BE2C (cell line): ENCODE measurements at places on chromosomes 12 and 14.
A peak's percentile ranks its signal among the peaks of the same experiment; 100 is the strongest.

DNA sequence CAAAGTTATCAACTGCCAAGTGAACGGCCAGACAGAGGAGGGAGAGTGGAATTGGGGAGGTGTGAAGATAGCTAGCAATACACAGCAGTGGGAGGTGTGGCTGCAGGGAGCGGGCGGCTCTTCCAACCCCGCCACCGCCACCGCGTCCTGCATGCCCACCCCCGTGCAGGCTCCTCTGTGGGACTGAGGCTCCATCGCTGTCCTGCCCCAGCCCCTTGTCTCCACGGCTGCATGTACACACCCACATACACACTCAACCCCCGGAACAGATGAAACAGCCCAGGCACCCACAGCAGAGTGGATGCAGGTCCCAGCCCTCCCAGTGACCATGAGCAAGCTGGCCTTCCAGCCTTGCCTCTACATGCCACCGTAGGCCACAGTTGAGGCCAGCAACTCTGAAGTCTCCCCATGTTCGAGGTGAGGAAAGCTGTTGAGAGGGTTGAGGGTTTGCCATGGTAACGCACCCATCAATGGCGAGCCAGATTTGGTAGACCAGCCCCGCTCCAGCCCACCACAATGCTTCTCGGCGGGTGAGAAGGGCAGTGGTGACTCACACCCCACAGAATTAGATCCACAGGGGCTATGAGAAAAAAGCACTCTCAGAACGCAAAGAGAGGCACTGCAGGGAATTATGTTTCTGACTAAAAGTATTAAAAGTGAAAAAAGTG lies 39.3 kb downstream of the PITPNM2 start:
- DNase-seq = no peak

- no peak for DNase-seq
Measured at GRCh38 chr14:66758031-66758613, 250.2 kb downstream of the GPHN start.

DNA sequence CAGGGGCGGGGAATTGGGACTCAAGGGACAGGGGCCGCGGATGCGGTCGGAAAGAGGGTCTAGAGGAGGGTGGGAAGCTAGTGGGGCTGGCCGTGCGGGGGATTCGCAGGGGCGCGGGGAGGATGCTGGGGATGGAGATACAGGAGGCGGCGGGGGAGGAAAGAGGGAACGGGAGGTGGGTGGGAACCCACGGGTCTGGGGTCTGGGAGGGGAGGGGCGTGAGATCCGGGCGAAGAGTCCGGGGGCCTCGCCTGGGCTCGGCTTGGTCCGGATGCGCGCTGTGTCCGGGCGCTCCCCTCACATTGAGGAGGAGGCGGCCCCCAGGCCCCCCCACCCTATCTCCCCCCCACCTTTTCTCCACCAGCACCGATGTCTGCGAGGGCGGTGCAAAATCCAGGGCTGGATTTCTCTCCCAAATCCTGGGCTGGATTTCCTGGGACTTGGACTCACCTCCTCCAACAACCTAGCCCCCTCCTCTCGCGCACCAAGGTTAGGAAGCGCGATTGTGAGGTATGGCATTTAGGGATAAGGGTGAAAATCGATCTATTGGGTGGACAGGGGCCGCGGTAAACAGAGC lies at the start of gene AGAP2:
Gene AGAP2, minus strand, starts transcription at position 82 of the 577 bp plus-strand sequence. CDS start 496 bp downstream, outside the sequence.
- peak; percentile 48 for DNase-seq

GRCh38 chr14:72451054-72451972 lies 442.6 kb downstream of the DPF3 start:
- peak; percentile 19 for DNase-seq

DNA sequence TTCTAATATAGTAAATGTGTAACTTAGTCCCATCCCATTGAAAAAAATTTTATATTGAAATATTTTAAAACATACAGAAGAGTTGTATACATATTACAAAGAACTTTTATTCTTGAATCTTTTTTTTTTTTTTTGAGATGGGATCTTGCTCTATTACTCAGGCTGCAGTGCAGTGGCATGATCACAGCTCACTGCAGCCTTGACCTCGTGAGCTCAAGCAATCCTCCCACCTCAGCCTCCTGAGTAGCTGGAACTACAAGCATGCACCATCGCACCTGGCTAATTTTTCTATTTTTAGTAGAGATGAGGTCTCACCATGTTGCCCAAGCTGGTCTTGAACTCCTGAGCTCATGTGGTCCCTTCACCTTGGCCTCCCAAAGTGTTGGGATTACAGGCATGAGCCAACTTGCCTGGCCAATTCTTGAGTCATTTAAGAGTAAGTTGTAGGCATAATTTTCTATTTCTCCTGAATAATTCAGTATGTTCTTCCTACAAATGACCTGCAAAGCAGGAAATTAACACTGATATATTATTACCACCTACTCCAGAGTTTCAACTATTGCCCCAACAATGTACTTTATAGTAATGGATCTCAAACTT lies 153.0 kb upstream of the BMP4 start:
- no peak for DNase-seq

GRCh38 chr12:77808534-77808933 lies 22.2 kb upstream of the NAV3 start:
- DNase-seq = no peak

DNA sequence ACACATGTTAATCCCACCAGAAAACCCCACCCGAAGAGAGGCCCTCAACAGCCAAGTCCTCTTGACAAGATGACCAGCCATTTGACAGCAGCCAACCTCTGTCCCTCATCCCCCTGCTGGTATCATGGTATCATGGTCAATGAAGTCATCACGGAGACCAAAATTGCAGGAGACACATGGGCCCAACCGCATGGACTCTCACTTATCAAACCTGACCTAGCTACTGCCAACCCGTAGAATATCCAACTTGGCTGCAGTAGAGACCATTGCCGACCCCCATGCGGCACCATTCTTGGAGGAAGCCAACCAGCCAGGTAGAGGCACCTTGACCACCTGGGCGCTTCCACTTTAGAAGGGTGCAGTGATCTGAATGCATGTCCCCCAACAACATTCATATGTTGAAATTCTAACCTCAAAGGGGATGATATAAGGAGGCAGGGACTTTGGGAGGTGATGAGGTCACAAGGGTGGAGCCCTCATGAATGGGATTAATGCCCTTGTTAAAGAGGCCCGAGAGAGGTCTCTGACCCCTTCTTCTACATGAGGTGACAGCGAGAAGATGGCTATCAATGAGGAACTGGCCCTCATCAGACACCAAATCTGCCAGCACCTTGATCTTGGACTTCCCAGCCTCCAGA lies 33.3 kb downstream of the DIO3 start:
- DNase-seq = no peak

GRCh38 chr14:69796797-69797500 lies at the start of gene SLC10A1:
Gene SLC10A1 (minus strand): TSS chr14:69797241. CDS start chr14:69797155, 86 bp downstream.
- no peak for DNase-seq

DNA sequence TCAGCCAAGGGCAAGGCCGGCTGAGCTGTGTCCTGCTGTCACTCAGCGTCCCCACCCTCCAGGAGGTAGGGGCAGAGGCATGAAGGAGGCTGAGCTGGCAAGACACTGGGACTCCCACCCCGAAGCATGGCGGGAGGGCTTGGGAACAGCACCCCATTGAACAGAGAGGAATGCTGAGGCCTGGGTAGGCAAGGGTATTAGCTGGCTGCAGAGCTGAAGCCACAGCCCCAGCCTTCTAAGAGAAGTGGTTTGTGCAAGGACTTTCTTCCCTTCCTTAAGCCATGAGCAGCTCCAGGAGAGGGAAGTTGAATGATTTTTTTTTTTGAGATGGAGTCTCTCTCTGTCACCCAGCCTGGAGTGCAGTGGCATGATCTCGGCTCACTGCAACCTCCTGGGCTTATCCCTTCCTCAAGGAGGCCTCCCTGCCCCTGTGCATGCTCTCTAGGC lies 6.6 kb upstream of the CFAP73 start:
- DNase-seq = no peak

DNA sequence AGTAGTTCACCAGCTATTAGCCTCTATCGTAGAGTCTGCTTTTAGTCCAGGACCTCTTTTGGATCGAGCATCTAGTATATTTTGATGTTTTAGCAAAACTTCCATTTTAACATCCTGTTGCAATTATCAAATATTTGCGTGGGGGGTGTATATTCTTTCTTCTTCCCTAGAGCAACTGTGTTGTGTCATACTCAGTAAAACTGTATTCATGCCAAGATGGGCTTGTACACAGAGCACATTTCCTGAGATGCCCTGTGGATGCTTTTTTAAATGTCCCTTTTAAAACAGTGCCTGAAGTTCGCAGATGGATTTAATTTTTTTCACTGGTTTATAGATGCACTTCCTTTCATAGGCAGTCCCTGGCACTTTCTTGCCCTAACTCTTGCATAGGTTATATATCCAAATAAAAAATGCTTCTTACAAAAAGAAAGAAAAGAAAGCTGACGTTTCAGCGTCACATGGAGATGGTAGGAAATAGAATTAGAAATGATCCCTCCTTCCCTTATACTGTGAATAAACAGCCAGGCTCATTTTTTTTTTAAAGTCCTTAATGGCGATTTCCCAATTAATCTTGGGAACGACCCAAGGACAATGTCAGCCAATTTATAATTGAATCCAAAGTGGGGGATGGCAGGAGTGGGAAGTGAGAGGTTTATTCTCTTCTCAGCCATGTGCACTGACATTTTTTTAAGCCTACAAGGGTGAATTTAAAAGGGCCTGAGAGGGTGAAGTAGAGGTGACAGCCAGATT lies 247.0 kb downstream of the SLC41A2 start:
- DNase-seq = no peak

GRCh38 chr12:2614341-2614740 lies 180.4 kb upstream of the FKBP4 start:
- DNase-seq = no peak

- peak; percentile 74 for DNase-seq
Measured at GRCh38 chr14:56331592-56332216, 213.5 kb downstream of the PELI2 start.

- DNase-seq = no peak
Measured at GRCh38 chr14:63006531-63006930, 38.7 kb downstream of the KCNH5 start.
